ENCODE measurements at places on chromosomes 3 and 15. TPM values are rescaled to one million over a fixed set of nuclear protein-coding genes. Genes with fewer than 3 reads are reported as not detected.

DNA sequence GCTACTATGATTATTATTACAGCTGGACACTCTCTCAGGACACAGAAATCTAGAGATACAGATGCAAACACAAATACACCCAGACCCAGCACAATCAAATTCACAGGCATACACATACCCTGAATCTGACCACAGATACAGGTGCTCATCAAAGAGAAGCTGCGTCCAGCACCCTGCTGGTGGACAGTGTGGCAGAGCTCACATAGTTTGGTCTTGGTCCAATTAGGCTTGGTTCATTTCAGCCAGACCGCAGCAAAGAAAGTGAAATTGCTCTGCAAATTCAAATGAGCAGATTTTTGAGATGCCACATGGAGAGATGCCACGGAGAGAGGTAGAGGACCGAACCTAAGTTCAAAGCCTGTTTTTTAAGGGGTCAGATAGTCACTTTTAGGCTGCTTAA, 55.6 kb downstream of the ANAPC13 start:
- DNase-seq = no peak

GRCh38 chr3:151227807-151228665, 25.0 kb upstream of the GPR171 start:
- DNase-seq = peak; percentile 73

DNA sequence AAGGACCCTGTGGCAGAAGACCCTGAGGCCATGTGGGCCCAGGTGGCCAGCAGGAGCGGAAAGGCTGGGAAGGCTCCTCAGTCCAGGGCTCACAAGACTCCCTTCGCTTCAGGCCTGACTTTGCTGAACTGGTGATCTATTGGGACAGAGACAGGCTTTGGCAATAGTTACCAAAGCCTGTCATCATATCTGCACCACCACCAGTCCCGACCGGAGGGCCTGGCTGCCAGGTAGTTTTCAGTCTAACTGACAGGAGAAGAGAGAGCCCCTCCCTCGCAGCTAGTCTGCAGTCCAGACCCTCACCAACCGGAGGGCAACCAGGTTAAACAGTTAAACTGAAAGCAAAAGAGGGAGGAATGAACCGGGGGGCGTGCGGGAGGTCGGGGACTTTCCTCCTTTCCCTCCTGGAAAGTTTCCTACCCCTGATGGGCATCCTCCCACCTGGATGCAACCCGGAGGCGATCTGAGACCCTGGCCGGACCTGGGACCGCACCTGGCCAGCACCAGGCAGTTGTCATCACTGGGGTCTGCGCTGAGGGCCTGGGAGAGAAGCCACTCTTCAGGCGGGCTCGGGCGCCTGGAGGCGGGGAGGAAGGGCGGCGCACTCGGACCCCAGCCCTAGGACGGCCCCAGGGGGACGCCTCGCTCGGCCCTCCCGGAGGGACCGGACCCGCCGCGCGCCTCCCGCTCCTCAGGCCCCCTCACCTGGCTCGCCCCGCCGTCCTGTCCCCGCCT, 435 bp downstream of the RAB27A start:
- peak; percentile 36 for DNase-seq

DNA sequence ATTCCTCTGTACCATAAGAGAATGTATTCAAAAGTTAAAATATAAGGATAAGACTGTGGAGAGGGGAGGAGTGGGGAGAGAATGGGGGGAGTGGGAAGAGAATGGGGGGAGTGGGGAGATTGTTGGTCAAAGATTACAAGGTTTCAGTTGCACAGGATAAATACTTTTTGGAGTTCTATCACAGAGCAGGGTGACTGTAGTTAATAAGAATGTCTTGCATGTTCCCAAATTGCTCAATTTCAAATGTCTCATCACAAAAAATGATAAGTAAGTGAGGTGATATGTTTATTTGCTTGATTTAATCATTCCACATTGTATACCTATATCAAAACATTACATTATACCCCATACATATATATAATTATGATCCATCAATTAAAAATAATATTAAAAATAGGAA, 23.0 kb upstream of the MEF2A start:
- no peak for DNase-seq

DNA sequence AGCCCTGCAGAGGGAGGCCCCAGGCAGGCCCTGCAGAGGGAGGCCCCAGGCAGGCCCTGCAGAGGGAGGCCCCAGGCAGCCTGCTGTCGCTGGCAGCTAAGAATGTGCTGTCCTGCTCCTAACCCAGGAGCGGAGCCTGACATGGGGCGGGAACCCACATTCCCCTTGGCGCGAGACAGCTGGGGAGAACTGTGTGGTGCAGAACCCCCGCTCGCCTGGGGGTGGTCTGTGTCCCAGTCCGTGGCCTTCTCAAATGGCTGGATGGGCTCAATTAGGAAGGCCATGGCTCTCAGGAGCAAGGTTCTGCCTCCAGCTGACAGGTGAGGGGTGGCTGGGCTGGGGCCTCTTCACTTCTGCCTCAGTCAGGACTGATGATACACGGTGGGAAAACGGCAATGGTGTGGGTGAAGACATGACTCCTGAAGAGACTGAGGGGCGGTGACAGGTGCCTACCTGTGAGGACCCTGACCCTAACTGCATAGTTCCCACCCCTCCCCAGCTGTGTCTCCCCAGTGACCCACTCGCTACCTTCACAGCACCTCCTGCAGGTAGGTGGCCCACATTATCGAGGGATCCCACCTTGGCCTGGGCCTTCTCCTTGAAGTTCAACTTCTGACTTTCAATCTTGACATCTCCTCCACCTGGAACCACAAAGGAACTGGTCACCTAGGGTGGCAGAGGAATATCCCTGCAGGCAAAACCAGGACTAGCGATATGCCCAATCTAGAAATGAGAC, 52.0 kb downstream of the DHX30 start:
- no peak for DNase-seq

DNA sequence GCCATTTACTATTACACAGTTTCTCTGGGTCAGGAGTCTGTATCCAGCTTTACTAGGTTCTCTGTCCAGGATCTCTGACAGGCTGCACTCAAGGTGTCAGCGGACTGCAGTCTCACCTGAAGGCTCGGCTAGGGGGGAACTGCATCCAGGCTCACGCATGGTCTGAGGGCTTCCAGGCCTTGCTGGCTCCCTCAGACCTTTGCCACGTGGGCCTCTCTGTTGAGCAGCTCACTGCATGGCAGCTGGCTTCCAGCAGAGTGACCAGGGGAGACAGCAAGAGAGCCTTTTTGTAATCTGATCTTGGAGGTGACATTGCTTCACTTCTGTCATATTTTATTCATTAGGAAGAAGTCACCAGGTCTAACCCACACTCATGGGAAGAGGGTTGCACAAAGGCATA, 152.3 kb downstream of the CACNA2D3 start:
- DNase-seq = no peak

GRCh38 chr3:134628884-134629283, 21.9 kb downstream of the KY start:
- DNase-seq = no peak

The GABRR3 gene
- not detected for total RNA-seq

The PODXL2 gene
- 20.8 TPM for total RNA-seq

The FBLN2 gene
- 20.7 TPM for total RNA-seq

The TTLL13 gene
- 0.58 TPM for total RNA-seq

Measured in left colon (tissue), 2 donors.